ENCODE measurements at places on chromosomes 7 and 10.

DNA sequence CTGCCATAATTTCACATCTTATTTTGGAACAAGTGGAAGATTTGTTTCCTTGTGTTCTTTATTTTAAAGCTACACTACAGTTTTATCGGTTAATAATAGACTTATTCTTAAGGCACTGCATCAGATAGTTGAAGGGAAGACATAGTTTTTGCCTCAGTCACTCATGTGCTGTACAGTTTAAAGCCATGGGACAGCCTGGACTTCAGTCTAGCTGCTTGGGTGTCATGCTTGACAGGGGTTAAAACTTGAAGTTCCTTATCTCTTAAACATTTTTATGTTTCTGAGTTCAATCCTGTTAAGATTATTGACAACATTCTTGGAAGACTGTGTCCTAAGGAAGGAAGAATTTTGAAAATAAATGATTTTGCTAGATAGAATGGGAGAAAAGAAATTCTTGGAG, 49.7 kb downstream of the PPP1R9A start:
- no peak for DNase-seq

- no peak for DNase-seq
These were observed 15.1 kb upstream of the LIMK1 start for GRCh38 chr7:74068378-74069085.

GRCh38 chr7:79683916-79684315, 230.4 kb upstream of the MAGI2 start:
- no peak for DNase-seq

DNA sequence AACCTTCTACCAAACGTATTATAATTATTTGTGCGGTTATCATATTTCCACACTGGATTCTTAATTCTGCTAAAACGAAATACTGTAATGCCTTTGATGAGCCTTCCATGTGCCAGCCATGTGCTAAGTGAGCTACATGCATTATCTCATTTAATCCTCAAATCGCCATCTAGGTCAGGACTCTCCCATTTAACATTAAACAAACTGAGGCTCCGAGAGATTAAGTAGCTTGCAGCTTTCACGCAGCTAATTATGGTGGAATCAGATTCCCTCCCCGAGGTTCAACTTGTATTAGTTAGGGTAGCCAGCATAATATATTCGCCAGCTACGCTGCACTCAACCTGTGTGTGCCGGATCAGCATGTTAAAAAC, 798 bp upstream of the TSPAN33 start:
- no peak for DNase-seq

All from GM19239 (cell line).